ENCODE measurements at places on chromosomes 7 and 10.

- no peak for DNase-seq
These were observed 122.2 kb downstream of the KLF6 start for GRCh38 chr10:3662775-3663174.

- DNase-seq, result no peak
These were observed 138.1 kb downstream of the RELN start for GRCh38 chr7:103851357-103851756.

DNA sequence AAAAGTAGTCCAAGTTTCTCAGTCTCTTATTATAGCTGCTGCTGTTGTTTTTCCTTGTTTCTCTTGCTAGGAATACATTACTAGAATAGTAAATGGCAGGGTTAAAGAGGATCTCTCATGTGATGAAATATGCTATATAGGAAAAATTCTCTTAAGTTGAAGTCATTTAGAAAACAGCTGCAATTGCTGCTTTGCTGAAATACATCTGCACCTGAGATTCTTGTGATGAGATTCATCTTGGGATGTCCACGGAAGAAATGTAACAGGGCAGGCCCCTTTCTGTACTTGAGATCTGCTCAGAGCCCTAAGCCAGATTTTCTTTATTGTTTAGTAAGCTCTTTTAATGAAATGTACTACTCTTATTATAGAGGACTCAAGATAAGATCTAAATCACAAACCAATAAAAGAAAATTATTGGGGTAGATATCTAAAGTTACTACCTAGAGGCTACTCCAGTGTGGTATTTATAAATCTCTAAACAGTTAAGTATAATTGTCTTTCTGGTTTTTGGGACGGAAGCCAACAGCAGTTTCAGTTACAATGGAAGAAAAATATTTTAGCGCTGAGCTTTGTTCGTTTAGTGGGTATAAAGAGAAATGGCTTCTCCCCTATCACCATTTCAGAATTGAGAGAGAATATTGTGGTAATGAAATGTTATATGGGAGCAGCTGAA, 701.5 kb downstream of the KCNMA1 start:
- no peak for DNase-seq

GRCh38 chr10:22685926-22686325, 28.5 kb downstream of the PIP4K2A start:
- DNase-seq, result no peak

GRCh38 chr7:26200038-26200443, 505 bp downstream of the HNRNPA2B1 start:
- DNase-seq, result peak; percentile 62

GRCh38 chr10:110278562-110279406, 25.9 kb downstream of the SMNDC1 start:
- DNase-seq, result no peak

DNA sequence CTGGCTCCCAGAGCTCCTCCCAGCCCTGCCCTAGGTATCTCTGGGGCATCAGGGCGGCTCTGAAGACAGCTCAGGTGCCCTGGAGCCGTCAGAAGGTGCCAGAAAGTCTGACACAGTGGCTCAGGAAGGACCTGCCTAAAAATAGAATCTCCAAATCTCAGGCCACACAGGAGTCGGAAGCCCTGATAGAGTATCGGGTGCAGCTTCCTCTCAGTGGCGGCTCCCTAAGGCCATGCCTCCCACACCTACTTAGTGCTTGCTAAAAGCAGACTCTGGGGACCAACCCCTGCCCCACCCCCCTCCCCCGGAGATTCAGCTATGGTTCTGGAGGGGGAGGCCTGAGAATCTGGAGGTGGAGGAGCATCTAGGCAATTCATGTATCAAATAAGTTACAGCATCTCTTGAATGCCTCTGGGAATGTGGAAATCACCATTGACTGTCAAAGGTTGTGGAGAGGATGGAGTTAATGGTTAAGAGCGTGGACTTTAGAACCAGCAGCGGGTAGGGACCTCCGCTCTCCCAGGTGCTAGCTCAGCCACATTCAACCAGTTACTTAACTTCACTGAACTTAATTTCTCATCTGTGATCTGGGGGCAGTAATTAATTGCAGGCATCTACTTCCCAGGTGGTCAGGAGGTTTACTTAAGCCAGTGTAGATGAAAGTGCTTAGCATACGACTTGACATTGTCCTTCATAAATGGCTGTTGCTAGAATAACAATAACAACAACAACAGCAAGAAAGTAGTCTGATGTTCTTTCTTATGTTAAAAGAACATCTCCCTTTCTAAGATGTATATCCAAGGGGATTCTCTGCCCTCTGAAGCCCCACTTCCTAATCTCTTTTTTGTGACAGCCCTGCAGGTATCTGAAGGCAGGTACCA, 38.6 kb upstream of the MXI1 start:
- DNase-seq, result no peak

- no peak for DNase-seq
These were observed 61.0 kb downstream of the MPP7 start for GRCh38 chr10:28241741-28242399.

GRCh38 chr7:92799446-92800211, 36.7 kb downstream of the CDK6 start:
- DNase-seq, result no peak

DNA sequence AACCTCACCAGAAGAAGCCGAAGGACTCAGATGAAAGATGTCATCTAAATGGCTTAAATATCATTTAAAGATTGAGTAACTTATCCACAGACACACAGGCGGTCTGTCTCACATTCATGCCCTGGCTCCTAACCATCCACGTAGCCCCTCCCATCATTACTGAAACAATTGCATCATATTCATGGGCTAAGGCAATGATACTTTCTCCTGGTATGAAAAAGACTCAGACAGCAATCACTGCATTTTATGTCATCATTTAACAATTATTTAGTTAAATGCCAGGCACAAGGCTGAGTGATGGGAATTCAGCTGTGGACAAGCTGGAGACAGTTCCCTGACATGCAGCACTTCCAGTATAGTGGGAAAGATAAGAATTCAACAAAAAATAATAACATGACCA, 11.2 kb upstream of the TECTB start:
- no peak for DNase-seq

DNA sequence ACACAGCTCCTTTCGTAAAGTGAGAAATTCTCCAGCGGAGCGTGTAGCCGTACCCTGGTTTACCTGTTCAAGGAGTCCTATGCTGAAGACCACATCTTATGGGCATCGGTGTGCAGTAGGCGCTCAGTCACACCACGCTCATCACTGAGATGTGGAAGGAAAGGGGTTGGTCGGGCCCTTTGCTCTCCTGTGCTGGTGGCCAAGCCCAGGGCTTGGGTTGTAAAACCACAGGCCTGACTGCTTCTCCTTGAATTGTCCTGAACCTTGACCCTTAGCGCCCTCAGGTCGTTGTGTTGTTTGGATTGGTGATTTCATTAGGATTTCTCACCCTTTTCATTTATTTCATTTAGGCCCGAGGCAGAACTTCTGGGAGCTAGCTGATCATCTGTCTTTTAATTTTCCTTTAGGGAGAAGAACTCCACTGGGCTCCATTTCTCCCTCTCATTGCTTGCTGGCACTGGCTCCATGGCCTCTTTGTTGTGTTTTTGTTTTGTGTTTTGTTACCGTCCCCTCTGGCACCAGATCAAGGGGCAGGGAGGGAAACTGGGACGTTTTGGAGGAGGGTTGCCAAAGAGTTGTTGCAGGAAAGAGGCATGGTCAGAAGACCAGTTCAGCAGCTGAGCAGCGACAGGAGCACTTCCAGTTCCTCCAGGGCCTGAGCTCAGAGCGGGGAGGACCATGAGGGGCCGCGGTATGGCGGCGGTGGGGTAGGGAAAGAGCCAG, 511.4 kb upstream of the GALNT17 start:
- no peak for DNase-seq

- DNase-seq, result no peak
These were observed 20.6 kb downstream of the HSPA12A start for GRCh38 chr10:116721547-116722392.

- DNase-seq, result no peak
These were observed 16.4 kb downstream of the CACUL1 start for GRCh38 chr10:118738406-118738805.

- no peak for DNase-seq
These were observed 59.0 kb upstream of the EN2 start for GRCh38 chr7:155398944-155399343.

- no peak for DNase-seq
These were observed 33.9 kb upstream of the SHH start for GRCh38 chr7:155846156-155846555.

- no peak for DNase-seq
These were observed 15.0 kb downstream of the CCDC6 start for GRCh38 chr10:59891349-59891748.

DNA sequence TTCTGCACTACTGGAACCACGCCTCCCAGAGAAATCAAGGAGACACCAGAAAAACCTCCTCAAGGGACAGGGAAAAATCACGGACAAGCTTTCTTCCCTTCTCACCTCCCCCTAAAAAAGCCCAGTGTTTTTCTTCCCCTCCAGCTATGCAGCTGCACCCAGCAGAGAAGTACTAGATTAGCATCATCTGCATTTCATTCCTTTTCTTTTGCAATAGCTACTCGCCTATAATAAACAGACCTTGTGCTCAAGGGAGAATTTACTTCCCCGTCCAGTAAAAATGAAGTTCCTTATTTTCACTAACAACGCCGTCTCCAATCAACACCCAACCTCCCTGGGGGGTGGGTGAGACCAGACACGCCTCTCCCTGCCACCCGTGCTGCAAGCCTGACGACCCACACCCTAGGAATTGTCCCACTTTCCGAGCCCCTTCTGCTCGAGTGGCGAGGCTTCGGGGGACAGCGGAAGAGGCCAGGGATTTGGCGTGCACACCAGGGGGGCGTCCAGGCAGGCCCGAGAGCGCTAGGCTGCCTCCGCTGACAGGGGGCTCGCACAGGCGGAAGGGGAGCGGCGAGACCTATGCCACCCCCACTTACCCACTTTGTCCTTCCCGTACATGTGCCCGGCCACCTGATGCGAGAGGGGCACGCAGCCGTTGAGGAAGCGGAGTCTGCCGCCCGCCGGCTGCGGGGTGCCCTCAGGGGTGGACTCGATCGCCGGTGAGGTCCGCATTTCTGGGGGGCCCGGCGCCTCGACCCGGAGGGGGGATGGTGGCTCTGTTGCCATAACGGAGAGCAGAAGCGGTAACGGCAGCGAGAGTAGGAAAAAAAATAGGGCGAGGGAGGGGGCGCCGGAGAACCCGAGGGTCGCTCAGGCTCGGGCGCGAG, 625 bp downstream of the IPMK start:
- DNase-seq, result peak; percentile 18

DNA sequence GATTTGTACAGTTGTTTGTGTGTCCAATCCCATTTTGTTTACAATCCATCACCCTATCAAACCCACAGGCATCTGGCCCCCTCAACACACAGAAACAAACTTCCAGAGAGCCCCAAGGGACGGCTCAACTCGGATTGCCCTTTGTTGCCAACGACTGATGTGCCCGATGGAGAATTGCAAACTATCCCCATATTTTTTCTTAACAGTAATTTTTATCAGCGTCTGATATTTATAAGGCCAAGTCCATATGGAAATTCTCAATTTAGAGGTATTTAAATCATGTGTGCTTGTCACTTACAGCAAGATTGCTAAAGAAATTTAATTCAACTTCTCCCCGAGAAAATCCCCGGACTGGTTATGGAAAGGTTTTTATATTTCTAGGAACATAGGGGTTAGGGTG, 113.9 kb upstream of the NPS start:
- no peak for DNase-seq

GRCh38 chr7:48269066-48269465, 97.8 kb downstream of the ABCA13 start:
- no peak for DNase-seq

DNA sequence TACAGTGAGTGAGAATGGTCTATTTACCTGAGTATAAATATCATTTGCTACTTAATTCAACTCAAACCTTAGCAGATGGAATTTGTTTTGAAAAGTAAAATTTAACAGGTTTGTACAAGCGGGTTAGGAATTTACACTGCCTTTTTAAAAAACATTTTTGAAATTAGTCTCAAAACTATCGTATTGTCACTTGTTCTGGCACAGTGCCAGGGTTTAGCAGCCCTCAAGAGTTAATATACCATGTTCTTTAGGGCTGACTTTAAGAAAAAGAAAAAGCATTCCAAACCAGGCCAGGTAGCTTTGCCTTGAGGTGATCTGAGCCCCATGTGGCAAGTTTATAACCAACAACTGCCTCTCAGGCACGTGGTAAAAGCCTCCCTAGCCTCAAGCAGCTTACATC, 17.8 kb downstream of the CCNJ start:
- DNase-seq, result no peak

DNA sequence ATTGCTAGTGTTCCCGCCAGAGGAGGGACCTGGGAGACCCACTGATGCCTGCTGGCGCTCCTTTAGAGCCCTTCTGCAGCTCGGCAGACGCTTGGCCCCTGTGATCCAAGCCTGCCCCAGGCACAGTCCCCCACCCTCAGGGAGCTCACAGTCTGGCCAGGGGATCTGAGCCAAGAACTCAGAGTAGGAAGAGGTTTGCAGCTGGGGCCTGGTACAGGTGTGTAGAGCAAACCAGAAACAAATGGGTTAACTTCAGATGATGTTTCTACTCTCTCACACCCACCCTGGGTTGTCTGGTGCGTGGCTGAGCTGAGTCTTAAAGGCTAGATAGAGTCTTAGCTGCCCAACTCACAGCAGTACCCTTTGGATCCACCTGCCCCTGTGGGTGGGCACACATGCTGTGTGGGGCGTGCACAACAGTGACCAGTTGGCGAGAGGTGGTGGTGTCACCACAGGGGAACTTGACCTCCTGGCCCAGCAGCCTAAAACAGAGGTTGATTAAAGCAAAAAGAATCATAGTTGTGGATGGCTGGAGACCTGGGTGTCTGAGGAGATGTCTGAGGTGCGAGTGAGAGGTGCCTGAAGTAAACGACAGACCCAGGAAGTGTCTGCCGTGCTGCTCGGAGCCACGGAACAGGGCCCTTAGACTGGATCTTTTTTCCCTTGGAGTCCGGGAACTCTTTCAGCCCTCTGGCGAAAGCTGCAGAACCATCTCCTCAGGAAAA, 31.2 kb upstream of the SRGN start:
- DNase-seq, result no peak

GRCh38 chr10:64394744-64395143, 873.5 kb downstream of the REEP3 start:
- DNase-seq, result no peak

DNA sequence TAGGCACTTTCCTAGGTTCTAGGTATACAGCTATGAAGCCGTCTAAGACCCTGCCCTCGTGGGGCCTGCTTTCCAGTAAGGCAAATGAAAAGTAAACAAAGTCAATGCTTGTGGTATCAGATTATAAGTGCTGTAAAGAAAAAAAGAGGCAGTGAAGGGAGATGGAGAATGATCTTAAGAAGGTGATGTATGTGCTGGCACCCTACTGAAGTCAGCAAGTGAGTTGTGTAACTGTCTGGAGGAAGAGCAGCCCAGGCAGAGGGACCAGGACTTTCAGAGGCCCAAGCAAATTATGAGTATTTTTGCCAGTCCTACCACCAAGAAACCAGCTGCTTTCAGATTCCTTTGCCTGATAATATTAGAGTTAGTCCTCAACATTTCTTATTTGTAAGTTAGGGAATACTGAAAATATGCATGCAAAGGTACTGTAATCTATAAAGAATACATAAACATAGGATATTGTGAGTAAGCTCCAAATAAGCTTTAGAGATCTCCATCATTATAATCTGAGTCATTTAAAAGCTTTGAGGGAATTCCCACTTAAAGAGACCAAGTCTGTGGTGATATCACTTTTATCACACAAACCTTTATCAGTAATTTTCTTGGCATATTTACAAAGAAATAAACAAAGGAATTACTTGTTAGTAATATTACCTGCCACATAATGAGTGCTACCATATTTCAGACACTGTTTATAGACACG, 329.2 kb upstream of the LRGUK start:
- no peak for DNase-seq

- DNase-seq, result no peak
These were observed 38.7 kb downstream of the LRRC20 start for GRCh38 chr10:70343712-70344111.

- no peak for DNase-seq
These were observed 5.8 kb downstream of the GHRHR start for GRCh38 chr7:30969604-30969970.

GRCh38 chr7:40133561-40134427, 628 bp downstream of the MPLKIP start:
- no peak for DNase-seq
